Activated CD4-positive, alpha-beta T cell treated with anti-CD3 and anti-CD28 coated beads, Interleukin-2, amount 50 U/mL, for 4 hours (primary cell): ENCODE measurements at places on chromosomes 6 and 20.

- DNase-seq = no peak
These were observed 8.8 kb upstream of the FAM8A1 start for GRCh38 chr6:17591287-17591686.

DNA sequence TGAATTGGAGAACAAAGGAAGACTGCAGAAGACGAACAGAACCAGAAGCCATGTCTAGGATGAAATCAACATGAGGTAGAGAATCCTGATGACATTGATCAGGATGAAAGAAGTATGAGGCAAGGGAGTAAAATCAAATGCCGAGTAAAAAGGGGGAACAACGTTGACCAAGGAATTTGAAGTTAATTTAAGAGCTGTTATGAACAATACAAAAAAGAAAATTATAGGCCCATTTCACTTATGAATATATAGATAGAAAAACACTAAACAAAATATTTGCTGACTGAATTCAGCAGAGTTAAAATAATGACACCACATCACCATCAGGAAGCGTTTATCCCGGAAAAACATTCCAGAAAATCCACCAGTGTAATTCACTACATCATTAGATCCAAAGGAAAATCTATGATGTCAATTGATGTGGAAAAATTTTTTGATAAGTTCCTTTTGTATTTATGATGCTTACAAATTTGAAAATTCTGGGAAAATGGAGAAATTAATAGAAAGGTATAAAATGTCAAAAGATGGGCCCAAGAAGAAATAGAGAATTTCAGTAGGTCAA, 8.1 kb upstream of the CCN5 start:
- no peak for DNase-seq

DNA sequence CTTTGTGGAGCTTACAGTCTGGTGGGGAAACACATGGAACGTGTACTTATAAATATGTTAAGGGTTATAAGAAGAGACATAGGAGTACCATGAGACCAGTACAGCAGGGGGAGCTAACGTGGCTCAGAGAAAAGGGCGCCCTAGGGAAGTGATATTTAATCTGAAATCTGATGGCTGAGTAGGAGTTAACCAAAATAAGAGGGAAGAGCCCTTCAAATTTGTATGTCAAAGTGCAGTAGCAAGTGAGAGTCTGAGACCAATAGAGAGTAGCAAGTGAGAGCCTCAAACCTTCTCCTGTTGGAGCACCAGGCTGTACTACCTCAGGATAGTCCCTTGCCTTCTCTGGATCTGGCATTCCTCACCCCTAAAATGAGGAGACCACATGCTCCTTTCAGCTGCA, 6.1 kb upstream of the PKIG start:
- no peak for DNase-seq

- DNase-seq = no peak
These were observed 1.7 kb upstream of the TEAD3 start for GRCh38 chr6:35498422-35499067.
